ENCODE measurements at places on chromosomes 2 and 18.

DNA sequence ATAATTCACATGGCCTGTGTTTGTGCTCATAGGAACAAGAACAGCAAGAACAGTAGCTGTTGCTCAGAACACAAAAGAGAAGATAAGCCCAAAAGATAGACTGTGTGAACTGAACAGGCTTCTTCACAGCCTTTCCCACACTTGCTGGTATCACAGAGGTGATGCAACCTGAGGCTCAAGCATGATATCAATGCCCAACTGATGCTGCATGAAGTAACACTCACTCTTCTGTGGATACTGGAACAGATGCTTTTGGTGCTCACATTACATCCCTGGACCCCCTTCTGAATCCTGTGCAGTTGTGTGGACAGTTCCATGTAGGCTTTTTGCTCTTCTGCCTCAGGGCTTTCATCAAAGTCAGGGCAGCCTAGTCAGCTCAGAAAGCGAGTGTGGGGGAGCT is 88.4 kb upstream of the RND3 start:
- no peak for DNase-seq

DNA sequence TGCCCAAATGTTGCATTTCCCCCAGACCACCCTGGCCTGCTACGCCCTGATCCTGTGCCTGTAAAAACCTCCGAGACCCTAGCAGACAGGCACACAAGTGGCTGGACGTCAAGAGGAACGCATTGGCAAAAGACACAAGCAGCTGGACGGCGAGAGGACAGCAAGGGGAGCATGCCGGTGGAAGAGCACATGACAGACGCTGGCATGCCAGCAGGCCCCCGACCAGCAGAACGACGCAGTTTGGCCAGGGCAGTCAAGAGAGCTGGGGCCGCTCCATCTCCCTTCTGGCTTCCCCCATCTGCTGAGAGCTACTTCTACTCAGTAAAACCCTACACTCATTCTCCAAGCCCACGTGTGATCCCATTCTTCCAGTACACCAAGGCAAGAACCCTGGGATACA is 42.1 kb downstream of the SAP130 start:
- no peak for DNase-seq

DNA sequence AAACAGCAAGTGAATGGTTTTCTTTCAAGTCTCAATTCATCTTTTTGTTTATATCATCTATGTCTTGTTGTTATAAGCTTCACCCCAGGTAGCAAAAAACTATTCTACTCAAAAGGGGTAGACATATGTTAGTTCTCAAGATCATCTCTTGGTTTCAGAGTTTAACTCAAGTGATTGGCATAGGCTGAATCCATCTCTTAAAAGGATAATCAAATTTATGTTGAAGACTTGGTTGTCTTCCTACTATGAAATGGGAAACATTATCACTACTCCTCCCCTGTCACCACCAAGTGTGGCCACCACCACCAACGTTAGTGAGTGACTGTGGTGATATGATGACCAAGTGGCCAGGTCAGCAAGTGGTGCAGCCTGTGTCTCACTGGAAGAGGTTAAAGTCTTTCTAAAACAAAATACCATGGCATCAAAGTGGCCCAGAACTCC is 1.5 kb downstream of the IL1B start:
- DNase-seq: no peak

- DNase-seq: no peak
Observed at GRCh38 chr2:211900518-211900917, 638.1 kb downstream of the ERBB4 start.

DNA sequence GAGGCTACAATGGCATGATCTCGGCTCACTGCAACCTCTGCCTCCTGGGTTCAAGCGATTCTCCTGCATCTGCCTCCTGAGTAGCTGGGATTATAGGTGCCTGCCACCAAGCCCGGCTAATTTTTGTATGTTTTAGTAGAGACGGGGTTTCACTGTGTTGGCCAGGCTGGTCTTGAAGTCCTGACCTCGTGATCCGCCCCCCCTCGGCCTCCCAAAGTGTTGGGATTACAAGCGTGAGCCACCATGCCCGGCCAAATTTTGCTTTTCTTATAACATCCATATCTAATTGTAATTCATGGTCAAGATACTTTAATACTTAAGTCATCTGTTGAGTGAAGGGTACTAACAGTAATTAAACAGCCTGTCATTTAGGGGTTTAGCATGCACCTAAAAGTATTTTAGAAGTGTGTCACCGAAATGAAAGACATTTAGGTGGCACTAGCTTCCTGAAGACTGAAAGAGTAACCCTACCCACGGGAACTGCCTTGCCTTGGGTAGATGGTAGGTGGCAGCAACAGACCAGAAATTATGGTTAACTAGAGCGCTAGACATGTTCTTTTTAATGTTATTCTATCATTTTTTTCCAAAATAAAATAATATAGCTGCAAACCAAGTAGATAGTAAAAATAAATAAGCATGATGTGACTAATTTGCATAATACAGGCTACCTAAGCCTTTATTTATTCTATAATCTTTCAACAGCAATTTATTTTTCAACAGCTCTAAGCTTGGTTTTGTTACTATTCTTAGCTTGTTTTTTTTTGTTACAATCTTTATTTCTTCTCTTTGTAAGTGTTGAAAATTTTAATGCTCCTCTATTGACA is 8.6 kb upstream of the ACYP2 start:
- DNase-seq: peak; percentile 65

DNA sequence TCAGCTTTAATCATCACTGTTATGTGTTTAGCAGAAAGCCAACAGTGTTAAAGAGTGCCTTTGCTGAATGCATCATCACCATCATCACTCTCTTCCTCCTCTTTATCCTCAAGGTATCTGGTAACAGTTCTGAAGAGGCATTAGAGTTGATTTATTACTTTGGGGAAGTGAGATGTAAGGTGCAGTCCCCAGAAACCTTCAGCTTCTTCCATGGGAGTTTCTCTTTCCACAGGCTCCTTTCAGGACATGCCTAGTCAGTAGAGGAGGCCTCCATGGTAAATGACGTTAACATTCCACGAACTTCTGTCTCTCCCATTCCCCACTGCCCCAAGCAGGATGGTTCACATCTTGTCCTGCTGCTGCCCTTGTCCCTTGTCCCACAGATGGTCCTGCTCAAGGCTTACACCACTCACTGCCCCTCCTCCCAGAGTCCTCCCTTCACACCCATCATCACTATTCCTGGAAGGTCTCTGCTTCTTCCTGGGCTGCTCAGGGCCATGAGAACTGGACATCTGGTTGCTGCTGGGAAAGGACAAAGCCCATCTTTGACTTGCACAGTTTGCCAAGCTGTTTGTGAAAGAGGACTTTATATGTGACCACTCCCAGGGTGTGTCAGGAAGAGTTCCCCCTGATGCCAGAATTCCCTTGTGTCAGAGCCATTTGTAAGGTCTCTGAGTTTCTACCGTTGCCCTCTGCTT is 5.3 kb upstream of the REG1A start:
- DNase-seq: no peak

GRCh38 chr2:172204762-172205161 is 102.1 kb upstream of the DLX2 start:
- DNase-seq: no peak

DNA sequence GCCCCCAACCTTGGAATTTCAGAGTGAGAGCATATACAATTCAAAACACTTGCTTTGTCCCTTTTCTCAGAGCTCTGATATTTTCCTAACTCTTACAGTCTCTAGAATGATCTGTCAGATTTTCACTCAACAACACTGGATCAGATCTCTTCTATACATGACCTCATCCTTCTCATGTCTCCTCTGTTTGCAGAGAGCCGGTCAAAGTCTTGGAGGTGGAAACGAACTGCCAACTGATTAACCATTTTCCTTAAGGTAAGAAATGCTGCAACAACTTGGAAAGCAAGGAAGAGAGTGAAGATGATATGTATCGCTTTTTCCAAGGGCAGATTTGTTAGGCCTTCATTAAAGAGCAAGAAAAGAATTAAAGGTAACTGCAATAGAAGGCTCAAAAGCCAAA is 4.9 kb downstream of the TMEM17 start:
- DNase-seq: no peak

DNA sequence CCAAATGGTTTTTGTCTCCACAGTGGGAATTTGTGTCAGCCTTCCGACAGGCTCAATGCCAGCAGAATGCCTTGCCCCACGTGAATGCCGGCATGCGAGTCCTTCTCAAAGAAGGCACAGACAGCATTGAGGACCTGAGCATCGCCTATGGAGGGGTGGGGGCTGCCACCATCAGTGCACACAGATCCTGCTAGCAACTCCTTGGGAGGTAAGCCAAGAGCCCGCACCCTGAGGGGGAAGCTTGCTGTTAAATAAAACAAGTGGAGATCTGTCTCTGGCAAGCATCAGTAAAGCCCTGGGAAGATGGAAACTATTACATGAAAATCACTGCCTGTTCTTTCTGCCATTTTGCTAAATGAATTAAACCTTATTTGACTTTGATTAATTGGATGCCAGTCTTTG is 67.5 kb upstream of the BZW1 start:
- no peak for DNase-seq

DNA sequence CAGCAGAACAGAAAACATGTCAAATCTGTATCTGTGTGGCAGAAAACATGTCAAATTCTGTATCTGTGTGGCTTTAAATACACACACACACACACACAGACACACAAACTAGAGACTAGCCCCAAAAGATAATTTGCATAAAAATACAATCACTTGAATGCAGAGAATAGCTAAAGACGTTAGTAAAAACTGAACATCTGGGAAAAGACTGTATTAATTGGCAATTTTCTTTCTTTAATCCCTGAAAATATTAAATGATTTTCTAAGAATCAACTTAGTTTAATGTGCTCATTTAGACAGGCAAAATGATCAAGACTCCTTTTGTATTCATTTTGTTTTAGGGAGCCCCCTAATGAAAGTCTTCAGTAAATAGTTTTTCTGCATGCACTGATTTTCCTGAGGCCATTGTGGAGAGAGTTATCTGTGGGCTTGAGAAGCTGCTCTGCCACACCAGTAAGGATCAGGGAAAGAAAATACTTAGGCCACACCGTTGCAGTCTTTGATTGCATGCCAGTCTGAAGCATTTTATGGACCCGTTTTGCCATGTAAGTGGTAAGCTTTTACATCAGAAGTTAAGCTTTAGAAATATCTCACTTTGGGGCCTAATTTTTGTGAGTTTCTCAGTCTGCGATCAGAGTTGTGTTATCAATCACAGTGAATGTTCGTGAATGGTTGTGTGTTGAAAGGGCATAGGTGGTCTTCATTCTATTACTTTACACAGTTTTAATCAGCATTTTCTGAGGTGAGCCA is 2.2 kb downstream of the SPATS2L start:
- DNase-seq: no peak

DNA sequence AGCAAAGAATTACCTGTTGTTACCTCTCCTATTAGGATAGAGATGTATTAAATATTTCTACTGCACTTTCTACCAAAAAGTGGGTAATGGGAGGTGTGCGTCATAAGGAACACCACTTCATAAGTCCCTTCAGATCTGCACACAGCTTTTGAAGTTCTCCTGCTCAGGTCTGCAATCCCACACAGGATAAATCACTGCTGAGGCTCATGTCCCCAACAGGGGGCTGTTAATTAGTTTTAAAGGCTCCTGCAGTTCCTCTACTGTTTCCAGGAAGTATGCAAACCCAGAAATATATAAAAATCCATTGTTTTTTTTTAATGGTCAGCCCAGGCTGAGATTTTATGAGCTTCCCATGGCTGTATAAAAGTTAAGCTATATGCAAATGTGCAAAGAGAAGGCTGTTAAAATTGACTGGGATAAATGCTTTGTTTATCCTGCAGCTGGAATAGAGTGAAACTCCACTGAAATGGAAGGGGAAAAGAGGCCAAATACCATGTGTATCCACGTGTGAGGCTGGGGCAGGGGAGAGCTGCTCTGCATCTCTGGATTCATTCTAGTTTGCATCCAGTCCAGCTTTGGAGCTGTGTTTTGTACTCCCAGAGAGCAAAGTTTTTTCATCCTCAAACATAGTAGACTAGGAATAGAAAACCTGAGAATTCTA is 903.7 kb downstream of the TDRD15 start:
- DNase-seq: no peak

GRCh38 chr18:74178884-74179283 is 30.6 kb downstream of the TIMM21 start:
- DNase-seq: no peak

DNA sequence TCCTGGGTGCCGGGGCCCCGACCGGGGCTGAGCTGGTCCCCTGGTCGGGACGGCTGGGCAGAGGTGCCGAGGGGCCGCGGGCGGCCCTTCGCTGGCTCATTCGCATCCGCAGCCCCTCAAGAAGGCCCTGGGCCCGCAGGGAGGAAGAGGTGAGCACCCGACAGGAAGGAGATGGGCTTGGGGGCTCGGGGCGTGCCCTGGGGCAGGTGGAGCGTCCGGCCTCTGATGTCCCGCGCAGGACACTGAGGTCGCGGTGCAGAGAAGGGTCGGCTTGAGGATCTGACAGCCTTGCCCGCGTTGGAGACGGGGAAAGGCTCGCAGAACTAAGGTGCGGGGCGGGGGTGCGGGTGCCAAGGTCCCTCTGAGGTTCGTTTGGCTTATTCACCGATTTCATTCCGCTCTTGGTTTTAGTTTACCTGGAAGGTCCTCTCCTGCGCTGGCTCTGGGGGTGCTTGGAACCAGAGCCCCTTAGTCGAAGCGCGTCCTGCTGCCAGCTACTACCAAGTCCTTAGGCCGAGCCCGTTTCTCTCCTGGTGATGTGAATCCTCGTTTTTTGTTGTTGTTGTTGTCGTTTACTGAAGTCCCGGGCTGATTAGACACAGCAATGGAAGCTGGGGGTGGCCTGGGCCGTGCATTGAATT is 18.9 kb upstream of the CD8A start:
- DNase-seq: no peak

DNA sequence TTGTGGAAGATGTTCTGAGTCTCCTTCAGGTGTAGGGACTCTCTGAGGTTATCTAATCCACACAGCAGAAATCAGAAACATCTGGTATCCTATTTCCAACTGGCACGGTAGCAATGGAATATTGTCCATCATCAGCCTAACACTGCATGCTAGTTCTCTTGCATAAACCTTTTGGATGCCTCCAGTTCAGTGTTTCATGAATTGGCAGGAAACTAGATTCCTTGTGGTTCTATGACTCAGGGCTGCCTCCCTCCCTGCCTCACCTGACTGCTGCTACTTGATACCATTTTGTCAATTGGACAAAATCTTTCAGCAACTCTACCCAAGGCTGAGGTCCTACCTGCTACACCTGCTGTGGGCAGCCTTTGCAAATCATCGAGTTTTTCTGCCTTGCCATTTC is 130.9 kb downstream of the TPGS2 start:
- no peak for DNase-seq

- no peak for DNase-seq
Observed at GRCh38 chr2:196066291-196067087, 2.1 kb downstream of the DNAH7 start.

GRCh38 chr2:145910416-145910815 is 1390.5 kb upstream of the ZEB2 start:
- no peak for DNase-seq

DNA sequence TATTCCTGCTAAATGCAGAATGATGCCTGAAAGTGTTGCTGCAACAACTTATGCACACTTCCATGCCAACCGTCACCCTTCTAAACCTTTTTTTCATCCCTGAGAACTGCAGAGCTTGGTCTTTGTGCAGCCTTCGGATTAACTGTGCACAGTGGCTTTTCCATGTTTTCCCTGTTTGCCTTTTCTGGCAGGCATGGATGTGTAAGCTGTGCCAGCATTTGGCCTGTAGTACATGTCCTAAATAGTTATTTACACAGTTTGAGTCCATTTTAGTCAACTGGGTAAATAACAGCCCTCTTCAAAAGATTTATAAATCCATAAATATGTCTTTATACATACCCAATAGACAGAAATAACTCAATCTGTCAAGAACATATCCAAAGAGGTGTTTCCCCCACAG is 31.5 kb downstream of the MEIS1 start:
- no peak for DNase-seq

GRCh38 chr18:26656944-26657536 is 108.7 kb upstream of the KCTD1 start:
- peak; percentile 16 for DNase-seq
